Fibroblast of skin of back (primary cell): ENCODE measurements at places on chromosomes 3 and 15.

- peak; percentile 94 for DNase-seq
Measured at GRCh38 chr3:72270072-72270681, 485.2 kb upstream of the PROK2 start.

- DNase-seq = no peak
Measured at GRCh38 chr3:12005951-12006625, 1.9 kb downstream of the SYN2 start.

GRCh38 chr3:29711255-29711771 is 430.4 kb downstream of the RBMS3 start:
- DNase-seq = no peak

GRCh38 chr3:101868534-101869464 is 19.5 kb downstream of the NFKBIZ start:
- peak; percentile 10 for DNase-seq
